ENCODE measurements at places on chromosomes 3 and 15.
A peak's percentile ranks its signal among the peaks of the same experiment; 100 is the strongest.

- DNase-seq = no peak
Measured at GRCh38 chr3:38548154-38548931, 52.2 kb downstream of the EXOG start.

DNA sequence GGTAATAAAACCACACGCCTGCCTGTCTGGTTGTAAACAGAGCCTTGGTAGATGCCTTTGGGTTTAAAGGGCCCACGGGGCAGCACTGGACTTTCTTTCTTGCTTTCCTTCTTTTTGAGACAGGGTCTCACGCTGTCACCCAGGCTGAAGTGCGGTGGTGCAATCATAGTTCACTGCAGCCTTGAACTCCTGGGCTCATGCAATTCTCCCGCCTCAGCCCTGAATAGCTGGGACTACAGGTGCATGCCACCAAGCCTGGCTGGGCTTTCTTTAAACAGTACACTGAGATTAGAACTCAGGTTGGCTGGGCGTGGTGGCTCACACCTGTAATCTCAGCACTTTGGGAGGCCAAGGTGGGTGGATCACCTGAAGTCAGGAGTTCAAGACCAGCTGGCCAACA lies 42.2 kb downstream of the POC1A start:
- DNase-seq = no peak

- no peak for DNase-seq
Measured at GRCh38 chr3:47379411-47379899, 1.4 kb upstream of the PTPN23 start.

DNA sequence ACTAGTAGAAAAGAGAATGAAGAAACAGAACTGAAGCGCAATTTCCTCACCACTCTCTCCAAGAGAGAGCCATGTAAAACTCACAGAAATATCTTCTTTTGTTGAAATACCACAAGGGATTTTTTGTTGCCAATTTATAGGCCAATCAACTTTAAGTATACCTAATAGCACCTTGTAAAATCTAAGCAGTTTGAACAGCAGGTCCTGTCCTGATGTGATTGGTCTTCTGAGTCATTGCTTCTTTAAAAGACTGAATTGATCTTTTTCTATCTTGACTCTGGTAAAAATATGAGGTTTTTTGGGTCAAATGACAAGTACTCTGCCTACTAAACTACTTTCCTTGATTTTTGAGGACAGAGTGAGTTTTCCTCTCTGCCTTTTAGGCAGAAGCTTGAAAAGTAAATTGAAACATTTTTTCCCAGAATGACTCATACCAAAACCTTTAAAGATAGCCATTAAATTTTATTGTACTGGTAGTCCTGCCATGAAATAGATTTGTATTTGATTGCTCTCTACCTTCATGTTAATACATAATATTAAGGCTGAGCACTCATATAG lies 343.9 kb upstream of the CBLB start:
- no peak for DNase-seq

GRCh38 chr3:65854606-65855304 lies 184.0 kb downstream of the MAGI1 start:
- no peak for DNase-seq

- DNase-seq = peak; percentile 7
Measured at GRCh38 chr3:135973841-135974240, 8.3 kb downstream of the PPP2R3A start.

GRCh38 chr15:59104602-59104911 lies 389 bp upstream of the CCNB2 start:
- no peak for DNase-seq

DNA sequence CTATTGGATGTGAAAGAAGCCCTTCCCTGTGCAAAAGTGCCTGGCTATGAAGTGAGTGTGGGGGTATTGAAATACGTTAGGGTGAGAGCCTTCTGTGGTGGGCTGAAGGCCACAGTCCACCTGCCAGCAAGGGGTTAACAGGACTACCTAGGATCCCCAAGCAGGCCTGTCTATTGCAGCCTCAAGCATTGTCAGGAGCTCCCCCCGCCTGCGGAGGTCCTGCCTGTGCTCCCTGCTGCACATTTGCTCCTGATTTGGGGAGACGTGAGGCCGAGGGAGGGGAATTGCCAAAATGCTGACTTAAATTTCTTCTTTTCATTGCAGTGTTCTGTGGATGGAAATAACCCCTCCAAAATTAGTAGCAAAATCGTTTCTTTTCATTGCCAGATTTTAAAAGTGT lies 56.2 kb downstream of the GABRG3 start:
- no peak for DNase-seq

GRCh38 chr3:191476066-191476772 lies 15.3 kb downstream of the PYDC2 start:
- no peak for DNase-seq

- no peak for DNase-seq
Measured at GRCh38 chr3:143627336-143627735, 220.9 kb downstream of the SLC9A9 start.

Data from inflammatory macrophage (primary cell).